ENCODE measurements at places on chromosomes 12 and 14.

DNA sequence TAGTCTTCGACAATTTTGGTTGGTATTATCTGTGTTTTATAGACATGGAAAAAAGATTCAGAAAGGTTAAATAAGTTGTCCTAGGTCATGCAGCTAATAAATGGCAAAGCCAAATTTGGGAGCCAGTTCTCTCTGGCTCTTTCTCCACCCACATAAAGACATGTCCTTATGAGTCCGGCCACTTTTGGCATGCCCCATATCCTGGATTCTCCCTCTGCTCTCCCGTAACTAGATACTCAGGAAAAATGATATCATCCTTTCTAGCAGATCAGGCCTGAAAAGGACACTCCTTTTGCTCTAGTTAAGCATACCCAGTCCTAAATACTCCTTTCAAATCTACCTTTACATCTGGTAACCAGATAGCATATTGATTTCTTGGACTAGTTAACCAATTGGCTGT, 64.4 kb downstream of the TTLL5 start:
- no peak for DNase-seq

GRCh38 chr12:112988224-112988623, 9.9 kb downstream of the OAS2 start:
- no peak for DNase-seq

GRCh38 chr14:96267336-96267735, 11.3 kb downstream of the BDKRB1 start:
- no peak for DNase-seq

- DNase-seq: peak; percentile 46
These were observed 156.8 kb downstream of the KCNA5 start for GRCh38 chr12:5200278-5201087.

- no peak for DNase-seq
These were observed 17.4 kb downstream of the KCNC2 start for GRCh38 chr12:75192196-75192595.

- no peak for DNase-seq
These were observed 1.6 kb downstream of the RHOF start for GRCh38 chr12:121791671-121792551.

GRCh38 chr14:28381656-28382055, 384.9 kb upstream of the FOXG1 start:
- DNase-seq: no peak

- DNase-seq: no peak
These were observed 13.3 kb downstream of the RNASE3 start for GRCh38 chr14:20904393-20905029.

DNA sequence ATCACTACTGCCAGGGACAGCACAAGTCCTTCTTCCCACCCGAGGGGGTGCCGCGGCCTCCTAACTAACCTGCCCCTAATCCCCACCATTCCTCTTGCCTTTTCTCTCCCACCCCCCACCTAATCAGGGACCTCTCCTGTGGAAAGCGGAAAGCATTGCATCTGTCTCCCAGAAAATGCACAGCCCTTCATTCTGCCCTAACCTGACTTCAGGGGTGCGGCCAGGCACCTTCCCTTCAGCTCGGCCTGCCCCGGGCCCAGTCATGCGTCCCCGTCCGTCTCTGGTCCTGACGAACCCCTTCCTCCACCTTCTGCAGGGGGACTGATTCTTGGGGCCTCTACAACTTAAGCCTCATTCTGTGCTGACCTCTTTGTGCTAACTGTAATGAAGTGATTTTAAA, 43.9 kb upstream of the TRAF3 start:
- DNase-seq: no peak

DNA sequence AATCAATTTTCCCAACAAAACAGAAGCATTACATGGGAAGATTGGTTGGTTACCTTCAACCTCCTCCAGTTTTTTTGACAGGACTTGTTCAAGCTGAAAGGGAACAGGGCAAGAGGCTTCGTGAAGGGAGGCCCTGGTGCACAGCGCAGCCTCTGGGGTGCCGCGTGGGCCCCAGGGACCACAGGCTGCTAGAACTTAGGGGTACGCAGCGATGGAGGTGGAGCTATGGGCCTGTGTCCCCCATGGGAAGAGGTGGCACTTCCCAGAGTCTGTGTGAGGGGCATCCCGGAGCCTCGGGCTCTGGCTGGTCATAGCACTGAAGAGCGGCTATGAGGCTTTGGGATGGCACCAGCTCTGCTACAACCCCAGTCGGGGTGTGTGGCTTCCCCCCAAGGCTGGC, 22.1 kb upstream of the BTBD6 start:
- no peak for DNase-seq

DNA sequence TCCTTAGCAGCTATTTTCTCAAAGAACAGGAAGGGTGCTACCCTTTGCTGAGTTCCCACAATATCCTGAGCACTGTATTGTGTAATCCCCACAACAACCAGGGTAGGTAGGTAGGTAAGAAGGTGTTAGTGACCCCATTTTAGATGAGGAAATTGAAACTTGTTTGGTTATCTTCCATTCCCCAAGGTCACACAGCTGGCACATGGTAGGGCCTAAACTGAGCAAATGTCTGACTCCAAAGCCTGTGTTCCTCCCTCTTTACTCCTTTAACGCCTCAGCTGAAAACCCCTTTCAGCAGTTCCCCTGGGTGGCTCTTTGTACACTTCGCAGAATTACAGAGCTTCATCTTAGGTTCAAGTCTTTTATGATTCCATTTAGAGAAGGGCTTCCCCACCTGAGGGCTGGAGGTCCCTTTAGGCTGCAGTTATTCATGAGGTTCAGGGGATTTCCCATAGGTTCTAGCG, 26.5 kb upstream of the RIC8B start:
- DNase-seq: peak; percentile 19

- no peak for DNase-seq
These were observed 21.3 kb upstream of the SUPT16H start for GRCh38 chr14:21405097-21405496.

All from GM20000 (cell line).